ENCODE measurements at places on chromosomes 1 and 21.

DNA sequence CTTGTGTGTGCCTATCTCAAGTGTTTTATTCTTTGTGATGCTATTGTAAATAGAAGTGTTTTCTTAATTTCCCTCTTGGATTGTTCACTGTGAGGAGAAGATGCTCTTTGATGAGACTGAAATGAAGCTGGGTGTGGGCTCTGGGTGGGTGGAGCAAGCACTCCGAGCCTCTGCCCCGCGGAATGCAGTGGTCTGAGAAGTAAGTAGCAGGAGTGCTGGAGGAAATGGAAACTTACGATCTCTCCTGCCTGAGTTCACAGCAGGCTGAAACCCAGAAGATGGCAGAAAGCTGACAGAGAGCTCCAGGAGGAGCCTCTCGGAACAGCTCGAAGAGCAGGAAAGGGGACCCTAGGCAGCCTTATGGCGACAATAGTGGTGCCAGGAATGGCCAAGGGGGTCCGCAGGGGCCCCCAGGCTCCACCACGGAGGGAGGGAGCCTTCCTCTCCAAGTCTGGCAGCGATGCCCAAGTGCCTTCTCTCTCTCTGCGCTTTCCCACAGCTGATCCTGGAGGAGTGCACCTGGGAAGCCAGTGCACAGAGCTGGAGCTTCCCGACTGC, 126.8 kb upstream of the COL6A1 start:
- DNase-seq = no peak

- DNase-seq = no peak
These were observed 7.5 kb upstream of the TTC22 start for GRCh38 chr1:54808443-54809207.

DNA sequence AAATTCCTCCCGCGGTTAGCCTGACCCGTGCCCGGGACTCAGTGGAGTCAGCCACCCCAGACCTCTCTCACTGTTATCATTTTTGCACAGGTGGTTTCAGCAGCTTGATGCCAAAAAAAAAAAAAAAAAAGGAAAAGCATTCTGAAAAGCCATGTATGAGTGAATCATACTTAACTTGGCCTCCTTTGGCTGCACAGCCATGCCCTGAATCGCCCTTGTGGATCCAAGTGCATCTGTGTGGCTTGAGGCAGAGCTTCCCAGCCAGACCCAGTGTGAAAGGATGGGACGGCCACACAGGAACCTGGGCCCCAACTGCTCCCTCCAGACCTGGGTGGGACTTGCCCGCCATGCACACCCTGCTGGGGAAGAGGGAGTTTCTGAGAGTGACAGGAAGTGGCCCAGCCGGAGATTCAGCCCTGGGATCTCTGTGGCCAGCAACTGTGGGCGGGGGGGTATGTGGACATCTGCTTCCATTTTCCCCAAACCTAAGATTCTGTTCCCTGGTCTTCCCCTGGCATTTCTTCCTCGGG, 8.6 kb downstream of the YBEY start:
- peak; percentile 69 for DNase-seq

GRCh38 chr1:94986783-94987182, 59.9 kb upstream of the CNN3 start:
- no peak for DNase-seq

- peak; percentile 2 for DNase-seq
These were observed 319.2 kb upstream of the RUNX1 start for GRCh38 chr21:35368326-35368725.

DNA sequence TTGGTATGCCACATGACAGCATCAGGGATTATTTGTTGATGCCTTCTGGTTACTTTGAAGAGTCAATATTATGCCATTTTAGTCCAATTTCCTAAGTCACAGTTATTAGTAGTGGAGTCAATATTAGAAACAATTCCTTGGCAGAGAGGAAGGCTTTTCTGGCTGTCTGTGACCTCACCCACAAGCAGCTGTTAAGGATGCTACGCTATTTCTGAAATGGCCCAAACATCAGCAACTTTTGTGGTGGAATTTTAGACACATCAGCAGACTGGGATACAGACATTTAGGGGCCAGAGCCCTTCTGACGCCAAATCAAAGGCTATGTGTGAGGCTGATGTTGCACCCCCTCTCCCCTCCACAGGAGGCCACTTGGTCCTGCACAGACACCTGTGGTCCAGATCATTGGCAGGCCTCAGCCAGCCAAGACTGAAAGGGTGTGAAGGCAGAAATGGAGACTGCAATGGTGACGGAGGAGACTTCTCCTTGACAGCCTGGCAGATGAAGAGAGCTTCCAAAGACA, 9.2 kb upstream of the RXRG start:
- no peak for DNase-seq

- no peak for DNase-seq
These were observed 53.8 kb upstream of the PSEN2 start for GRCh38 chr1:226816576-226816975.

DNA sequence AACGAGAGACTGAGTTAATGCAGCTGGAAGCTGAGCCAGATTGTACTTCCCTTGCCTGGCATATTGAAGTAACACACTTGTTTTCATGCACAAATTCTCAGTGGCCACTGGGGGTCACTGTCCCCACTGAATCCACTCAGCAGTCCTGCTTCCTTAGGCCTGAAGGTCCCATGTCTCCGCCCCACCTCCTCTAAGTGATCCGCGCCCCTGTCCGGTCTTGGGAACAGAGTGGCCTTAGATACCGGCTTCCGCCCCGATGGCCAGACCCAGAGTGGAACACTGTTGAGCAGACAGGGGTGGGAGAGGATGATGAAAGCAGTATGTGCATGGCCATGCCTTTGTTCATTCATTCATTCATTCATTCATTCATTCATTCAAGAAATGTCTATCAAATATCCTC, 34.8 kb downstream of the CHAF1B start:
- DNase-seq = peak; percentile 88

DNA sequence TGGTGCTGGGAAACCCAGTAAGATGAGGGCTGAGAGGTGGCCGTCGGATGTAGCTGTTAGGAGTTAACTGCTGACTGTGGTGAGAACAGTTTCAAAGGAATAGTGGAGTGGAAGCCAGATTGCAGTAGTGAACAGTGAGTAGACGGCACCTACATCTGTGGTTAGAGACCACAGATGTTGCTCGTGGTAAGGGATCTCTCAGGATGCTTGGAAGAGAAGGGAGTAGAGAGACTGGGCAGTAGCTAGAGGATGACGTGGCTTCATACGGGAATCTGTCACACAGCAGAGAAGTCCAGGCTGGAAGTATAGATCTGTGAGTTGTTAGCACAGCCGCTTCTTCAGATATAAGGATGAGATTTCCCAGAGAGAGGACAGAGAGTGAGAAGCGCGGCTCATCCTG, 7.8 kb upstream of the ARTN start:
- no peak for DNase-seq

DNA sequence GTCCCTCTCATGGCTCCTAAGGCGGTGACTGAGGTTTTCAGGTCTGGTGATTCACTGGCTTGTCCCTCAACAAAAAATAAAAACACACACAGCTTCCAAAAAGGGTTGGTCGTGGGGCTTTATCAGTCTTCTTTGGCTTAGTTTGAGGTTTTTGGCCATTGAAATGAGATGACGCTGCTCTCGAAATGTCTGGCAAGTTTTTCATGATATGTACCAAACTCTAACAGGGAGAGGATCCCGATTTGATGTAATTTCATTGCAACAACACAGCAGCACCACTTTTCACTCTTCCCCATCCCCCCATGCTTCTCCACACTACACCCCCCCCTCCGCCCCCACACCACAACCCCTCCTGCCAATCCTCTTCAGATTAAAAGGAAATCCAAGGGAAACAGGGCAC, 187.1 kb upstream of the NFIA start:
- no peak for DNase-seq

DNA sequence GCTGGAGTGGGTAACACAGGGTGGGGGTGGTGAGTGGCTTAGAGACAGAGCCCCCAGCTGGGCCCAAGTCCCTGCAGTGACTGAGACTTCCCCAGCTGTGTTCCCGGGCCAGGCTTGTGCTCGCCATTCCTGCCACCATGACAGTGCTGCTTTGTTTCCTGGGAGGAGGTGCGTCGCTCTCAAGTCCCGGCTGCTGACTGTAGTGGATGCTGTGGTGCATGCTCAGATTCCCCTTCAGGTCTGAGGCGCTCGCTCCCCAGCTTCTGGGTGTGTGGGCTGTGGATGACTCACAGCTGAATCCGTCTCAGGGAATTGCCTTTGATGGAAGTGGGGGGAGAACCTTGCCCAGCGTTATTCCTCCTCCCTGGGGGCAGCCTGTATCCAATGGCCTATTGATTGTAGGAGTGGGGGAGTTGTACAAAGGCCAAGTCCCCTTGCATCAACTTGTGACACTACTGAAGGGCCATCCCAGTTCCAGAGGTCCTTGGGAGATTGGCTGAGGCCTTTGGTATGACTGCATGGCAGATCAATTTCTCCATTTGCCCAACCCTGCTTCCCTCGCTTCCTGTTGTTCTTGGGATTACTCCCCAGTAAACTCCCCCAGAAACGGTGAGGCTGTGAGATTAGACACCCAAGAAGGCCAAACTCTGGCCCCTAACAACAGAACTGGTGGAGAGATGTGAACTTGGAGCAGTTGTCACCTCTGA, 17.8 kb upstream of the POU3F1 start:
- no peak for DNase-seq

DNA sequence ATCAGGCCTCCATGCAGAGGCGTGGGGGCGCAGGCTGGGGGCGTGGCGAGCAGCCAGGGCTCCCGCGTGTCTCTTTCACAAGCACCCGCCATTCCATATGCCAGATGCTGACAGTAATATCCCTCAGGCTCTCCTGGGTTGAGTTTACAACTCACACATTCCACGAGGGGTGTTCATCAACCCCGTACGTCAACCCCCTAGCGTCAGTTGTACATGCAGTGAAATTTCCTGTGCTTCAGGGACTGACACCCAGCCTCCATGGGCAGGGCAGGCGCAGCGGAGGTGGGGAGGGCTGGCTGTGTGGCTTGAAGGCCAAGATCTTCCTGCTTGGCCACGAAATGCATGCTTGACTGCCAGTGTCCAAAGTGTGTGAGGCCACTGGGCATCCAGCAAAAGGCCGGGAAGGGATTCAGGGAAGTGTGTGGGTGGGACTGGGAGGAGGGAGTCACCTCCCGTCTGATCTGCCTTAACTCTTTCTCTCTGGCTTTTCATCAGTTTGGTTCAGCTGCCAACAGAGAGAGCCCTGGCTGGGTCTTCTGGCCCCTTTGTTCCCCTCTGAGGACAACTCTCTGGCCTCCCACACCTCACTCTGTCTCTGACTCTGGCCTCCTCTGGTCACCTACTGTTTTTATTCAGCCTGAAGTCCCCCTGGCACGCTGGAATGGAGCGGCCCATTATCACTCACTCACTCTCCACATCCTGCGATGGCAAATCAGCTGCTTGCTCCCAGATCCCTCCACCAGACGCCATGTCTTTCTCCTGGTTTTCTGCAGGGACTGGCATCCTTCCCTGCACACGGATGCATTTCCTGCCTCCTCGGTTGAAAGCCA, 33.8 kb downstream of the CLIC6 start:
- no peak for DNase-seq

DNA sequence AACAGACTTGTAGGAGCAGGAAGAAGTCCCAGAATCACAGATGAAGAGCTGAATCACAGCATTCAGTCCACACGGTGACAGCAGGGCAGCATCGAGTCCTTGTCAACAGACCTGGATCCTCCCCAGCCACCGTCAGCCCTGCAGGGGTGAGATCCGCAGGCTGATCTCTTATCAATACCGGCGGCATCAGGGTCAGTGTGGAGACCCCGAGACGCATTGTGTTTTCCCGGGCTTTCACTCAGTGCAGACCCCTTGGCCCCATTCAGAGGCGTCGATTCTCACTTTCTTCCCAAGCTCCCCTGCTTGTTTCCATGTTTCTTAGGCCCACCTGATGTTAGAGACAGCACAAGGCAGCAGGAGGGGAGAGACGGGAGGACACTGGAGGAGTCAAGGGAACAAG, 609.6 kb downstream of the PTPRU start:
- no peak for DNase-seq

DNA sequence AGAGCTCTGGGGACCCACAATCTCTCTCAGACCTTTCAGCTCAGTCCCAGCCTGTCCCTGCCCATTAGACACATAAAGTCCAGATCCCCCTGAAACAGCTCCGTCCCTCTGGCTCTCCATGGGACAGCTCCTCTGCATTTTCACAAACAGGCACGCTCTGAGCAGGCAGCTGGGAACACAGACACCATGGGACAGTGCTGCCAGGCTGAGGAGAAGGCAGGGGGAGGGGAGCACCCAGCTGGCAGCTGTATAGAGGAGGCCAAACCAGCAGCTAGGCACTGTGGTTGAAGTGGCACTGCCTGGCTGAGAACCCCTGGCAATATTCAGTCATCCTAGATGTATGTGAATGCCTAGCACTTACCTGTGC, 2.0 kb downstream of the TMEM63A start:
- DNase-seq = peak; percentile 89

GRCh38 chr1:237071641-237072420, 29.8 kb downstream of the RYR2 start:
- no peak for DNase-seq

- peak; percentile 90 for DNase-seq
These were observed 21.5 kb upstream of the DDOST start for GRCh38 chr1:20682571-20683236.

DNA sequence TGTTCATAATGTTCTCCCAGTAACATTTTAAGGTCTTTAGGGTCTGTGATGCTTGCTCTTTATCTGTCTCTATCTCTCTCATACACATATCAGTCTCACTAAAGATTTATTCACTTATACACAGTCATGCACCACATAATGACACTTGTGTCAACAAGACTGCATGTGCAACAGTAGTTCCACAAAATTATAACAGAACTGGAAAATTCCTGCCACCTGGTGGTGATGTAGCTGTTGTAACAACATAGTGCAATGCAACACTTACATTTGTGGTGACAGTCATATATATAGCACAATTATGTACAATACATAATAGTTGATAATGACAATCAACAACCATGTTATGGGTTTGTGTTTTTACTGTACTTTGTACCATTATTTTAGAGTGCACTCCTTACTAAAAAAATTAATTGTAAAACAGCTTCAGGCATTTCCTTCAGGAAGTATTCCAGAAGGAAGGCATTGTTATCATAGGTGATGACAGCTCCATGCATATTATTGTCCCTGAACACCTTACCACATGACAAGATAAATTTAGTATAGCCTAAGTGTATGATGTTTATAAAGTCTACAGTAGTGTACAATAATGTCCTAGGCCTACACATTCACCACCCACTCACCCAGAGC, 8.1 kb downstream of the TDRD5 start:
- peak; percentile 87 for DNase-seq

- peak; percentile 55 for DNase-seq
These were observed 10.2 kb downstream of the WNT4 start for GRCh38 chr1:22132517-22133235.

DNA sequence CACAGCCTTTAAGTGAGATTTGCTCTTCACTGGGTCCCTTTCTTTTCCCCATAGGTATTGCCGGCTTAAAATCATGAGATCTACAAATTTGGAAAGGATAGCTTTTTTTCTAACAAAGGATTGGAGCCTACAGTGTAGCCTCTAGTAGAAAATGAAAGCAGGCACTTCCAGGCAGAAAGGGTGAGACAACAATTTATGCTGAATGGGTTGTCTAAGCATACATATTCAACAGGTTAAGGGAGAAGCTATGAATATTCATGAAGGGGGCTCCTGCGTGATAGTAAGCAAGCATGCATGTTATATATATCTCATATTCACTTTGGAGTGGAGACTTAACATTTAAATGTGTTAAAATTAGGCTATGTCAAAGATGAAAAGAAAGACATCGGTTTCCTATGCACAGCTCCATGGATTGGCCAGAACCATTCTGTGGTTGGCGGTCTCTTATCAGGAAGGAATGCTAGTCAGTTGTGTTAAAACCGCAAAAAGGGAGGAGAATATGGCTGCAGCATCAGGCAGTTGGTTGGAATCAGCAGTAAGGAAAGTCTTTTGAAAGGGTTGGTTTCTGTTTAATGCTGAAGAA, 66.0 kb downstream of the VCAM1 start:
- no peak for DNase-seq
